ENCODE measurements at places on chromosomes 5 and 9.

DNA sequence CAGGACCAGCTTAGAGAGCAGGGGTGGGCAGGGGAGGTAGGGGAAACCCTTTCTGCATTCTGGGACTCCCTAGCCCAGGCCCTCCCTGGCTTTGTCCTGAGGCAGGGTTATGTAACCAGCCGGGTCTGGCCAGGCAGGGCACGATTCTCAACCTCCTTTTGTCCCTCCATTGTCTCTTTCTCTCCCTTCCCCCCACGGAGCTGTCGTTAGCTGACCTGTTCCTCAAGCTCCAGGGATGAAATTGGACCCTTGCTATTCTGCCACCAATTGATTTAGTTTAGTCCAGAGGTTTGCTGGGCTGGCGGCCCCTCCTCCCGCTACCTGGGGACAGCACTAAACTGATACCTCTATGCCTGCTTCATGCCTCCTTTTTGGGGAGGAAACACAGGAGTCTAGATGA is 9.4 kb upstream of the NDST1 start:
- no peak for DNase-seq

GRCh38 chr9:20619487-20620200 is 2.7 kb downstream of the MLLT3 start:
- DNase-seq = no peak

- DNase-seq = no peak
Measured at GRCh38 chr9:14097666-14098415, 216.1 kb downstream of the NFIB start.

- DNase-seq = no peak
Measured at GRCh38 chr5:178356431-178356872, 123.8 kb upstream of the PHYKPL start.

DNA sequence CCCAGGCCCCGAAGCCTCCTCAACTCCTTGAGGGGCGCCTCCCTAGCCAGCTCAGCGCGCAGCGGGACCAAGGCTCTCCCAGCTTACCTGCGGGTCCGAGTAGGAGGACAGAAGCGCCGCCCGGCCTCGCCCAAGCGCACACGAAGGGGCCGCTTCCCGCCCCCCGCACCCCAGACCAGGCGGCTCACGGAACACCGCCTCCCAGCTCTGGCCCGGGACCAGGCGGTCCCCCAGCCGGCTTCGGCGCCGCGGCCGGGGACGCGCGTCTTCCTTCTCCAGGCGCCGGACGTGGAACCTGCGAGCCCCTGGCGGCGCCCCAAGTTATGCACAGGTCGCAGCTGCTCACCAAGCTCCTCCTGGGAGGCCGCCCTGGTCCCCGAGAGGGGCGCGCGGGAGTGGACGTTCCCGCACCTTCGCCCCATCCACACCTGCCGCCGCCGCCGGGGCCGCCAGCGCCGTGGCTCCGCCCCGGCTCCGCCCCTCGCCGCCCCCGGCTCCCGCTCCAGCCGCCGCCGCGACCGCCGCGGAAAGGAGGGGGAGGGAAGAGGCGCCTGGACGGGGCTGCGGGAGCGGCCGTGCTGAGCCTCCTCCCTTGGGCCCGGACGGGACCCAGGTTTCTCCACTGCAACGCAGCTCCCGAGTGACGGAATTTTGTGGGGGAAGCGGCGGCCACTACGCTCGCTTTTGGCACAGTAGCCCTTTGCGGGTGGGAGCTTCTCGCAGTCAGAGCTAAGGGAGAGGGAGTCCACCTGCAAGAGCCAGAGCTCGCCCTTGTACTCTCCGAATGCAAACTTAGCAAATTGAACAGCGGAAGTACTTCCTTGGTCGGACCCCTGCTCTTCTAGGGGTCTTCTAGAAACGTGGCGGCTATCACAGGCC is 77.5 kb upstream of the IFNE start:
- DNase-seq = no peak

- DNase-seq = no peak
Measured at GRCh38 chr9:80163889-80164288, 592.1 kb downstream of the TLE4 start.

- DNase-seq = no peak
Measured at GRCh38 chr9:37996819-37997217, 72.2 kb downstream of the SHB start.

- DNase-seq = no peak
Measured at GRCh38 chr5:172872997-172873491, 39.0 kb downstream of the ERGIC1 start.

DNA sequence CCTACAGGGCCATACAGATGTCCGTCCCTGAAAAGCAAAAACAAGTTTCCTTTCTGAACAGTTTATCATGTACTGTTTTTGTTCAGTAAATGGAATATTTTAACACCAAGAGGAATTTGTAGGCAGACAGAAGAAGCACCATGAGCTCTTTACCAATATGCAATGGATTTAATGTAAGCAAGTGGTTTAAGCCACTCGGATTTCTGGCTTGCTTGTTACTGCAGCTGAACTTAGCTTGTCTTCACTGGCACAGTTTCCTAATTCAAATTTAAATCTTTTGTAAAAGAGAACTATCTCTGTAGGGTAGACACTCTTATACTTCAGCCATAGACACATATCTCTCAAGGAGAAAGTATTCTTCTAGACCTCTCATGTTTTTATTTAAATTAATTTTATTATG is 12.7 kb upstream of the EBF1 start:
- no peak for DNase-seq

GRCh38 chr9:137317718-137318511 is 15.8 kb upstream of the NRARP start:
- DNase-seq = no peak

- DNase-seq = no peak
Measured at GRCh38 chr9:89839449-89839848, 234.6 kb downstream of the GADD45G start.

GRCh38 chr5:60494635-60495034 is 205.3 kb downstream of the DEPDC1B start:
- DNase-seq = no peak

- no peak for DNase-seq
Measured at GRCh38 chr9:80233102-80233843, 661.5 kb downstream of the TLE4 start.

- no peak for DNase-seq
Measured at GRCh38 chr5:912280-913091, 19.8 kb downstream of the TRIP13 start.

- DNase-seq = no peak
Measured at GRCh38 chr5:8865266-8865665, 680.6 kb downstream of the SEMA5A start.

DNA sequence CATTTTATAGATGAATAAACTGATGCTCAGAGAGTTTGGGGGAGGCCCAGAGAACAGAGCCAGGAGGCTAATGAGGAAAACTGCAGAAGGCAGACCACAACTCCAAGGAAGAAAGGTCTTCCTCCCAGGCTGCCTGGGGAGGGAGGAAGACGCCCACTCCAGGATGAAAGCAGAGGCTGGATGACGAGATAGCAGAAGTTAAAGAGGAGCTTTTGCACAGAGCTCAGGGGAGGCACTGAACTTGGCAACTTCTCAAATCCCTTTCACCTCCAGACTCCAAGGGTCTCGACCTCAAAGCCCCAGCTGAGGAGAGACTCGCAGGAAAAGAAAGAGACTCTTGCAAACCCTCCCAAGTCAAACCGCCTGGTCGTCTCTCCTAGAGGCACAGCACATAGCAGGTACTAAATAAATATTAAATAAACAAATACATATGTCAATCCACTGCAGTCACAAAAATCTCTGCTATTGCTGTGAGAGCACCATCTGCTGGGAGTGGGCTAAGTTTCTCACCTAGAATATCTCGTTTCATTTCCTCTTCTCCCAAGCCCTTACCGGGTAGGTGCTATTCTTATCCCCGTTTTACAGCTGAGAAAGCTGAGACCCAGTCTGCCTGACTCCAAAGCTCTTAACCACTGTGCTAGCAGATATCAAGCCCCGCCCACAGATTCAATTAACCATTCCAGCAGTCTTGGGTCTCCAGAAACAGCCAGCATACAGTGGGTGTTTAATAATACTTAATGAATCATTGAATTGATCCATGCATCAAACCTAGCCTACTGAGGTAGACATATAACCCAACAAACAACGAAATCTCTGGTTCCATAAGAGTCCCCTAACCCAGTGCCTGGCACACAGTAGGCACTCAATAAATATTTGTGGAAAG is 97.8 kb upstream of the HAND1 start:
- DNase-seq = no peak

GRCh38 chr5:71932131-71932654 is 175.1 kb upstream of the MAP1B start:
- no peak for DNase-seq

DNA sequence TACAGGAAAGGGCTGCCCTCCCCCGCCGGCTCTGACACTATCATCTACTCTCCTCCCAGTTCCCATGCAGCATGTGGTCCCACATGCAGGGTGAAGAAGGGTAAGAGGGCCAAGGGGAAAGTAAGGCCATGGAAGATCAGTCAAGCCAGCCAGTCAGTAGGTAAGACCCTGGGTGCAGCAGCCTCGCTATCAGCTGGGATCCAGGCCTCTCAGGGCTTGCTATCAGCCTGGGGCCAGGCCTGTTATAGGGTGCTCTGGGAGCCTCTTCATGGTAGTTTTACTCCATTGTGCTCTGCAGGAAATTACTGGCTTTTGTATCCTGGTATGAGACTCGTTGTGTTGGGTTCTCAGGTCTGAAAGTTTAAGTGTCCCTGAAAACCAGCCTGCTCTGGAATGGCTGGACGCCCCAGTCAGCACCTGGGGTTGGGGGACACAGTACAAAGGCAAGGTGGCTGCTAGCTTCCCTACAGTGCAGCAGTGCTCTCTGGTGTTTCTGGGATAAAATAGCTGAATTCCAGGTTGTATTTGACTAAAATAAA is 21.4 kb downstream of the SLC22A4 start:
- DNase-seq = no peak

GRCh38 chr5:154642499-154643245 is 112.5 kb upstream of the LARP1 start:
- DNase-seq = no peak

DNA sequence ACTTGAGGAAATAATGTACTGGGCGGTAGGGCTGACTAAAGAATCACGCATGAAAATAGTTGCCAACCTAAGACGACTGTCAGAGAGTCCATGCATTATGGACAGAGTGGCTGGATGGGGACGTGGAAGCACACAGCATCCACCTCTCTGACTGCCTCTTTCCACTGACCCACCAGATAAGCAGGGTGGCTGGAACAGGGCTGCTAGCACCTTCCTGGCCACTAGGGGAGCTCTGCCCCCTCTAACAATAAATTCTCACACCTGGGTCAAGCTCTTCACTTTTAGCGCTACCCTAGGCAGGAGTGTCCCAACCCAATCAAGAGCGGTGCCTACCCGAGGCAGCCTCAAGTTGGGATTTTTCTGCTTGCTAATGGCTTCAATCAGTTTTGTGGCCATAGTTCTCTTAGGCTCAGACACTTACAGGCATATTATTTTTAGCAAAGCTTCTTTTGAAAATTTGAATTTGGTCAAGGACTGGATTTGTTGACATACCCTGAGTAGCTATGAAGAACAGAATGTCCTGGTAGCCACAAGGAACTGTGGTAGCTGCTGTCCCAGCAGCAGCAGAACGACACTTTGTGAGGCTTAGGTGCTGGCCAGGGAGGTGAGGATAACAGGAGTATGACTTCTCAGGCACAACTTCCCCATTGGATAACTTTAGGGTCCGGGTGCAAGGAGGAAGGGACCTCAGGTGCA is 6.9 kb upstream of the TPM2 start:
- no peak for DNase-seq

DNA sequence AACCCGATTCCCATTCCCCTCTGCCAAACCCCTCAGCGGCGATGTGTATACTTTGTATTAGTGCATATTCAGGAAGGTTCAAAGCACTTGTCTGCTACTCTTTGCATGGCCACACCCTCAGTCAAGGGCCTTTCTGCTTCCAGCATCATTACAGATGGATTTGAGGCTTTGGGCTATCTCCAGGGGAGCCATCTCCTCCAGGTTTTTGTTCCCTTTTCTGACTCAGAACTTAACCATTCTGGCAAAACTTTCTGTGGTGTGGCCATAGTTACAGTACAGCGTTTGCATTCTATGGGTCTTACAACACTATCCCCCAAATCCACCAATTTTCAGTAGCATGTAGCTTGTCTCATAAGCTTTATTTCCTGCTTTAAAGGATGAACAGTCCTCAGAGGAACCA is 36.0 kb upstream of the SVEP1 start:
- no peak for DNase-seq

DNA sequence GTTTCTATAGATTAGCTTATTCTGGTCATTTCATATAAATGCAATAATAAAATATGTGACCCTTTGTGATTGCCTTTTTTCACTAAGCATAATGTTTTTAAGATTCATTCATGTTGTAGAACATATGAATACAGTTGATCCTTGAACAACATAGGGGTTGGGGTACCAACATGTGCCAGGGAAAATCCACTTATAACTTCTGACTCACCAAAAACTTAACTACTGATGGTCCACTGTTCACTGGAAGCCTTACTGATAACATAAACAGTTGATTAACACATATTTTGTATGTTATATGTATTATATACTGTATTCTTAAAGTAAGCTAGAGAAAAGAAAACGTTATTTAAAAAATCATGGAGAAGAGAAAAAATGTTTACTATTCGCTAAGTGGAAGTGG is 12.1 kb downstream of the ARHGEF37 start:
- no peak for DNase-seq

DNA sequence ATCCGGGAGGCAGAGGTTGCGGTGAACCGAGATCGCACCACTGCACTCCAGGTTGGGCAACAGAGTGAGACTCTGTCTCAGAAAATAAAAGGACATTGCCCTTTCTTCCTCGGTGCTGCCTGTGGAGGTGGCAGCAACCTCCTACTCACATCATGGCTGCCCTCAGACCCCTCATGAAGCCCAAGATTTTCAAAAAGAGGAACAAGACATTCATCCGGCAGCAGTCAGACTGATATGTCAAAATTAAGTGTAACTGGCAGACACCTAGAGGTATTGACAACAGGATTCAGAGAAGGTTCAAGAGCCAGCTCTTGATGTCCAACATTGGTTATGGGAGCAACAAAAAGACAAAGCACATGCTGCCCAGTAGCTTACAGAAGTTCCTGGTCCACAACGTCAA is 12.6 kb upstream of the PAX5 start:
- DNase-seq = no peak

- no peak for DNase-seq
Measured at GRCh38 chr5:137888466-137888862, 793 bp upstream of the PKD2L2 start.

GRCh38 chr5:132776131-132776937 is 705 bp downstream of the SEPTIN8 start:
- no peak for DNase-seq

DNA sequence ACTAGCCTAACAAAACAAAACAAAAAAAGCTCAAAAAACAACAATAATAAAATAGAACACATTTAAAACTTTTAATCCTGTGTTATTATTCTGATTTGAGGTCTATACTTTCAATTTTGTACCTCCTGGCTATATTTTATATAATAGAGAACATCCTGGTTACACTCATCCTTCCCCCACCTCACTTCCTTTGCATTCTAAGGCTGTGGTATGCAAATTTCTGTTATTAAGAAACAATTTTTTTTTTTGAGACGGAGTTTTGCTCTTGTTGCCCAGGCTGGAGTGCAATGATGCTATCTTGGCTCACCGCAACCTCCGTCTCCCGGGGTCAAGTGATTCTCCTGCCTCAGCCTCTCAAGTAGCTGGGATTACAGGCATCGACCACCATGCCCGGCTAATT is 3.1 kb upstream of the RPL37 start:
- no peak for DNase-seq
